ENCODE measurements at places on chromosomes 13 and 19.

- no peak for DNase-seq
These were observed 495.6 kb downstream of the SLITRK6 start for GRCh38 chr13:85303630-85304029.

GRCh38 chr19:31289381-31289880, 59.8 kb downstream of the TSHZ3 start:
- DNase-seq: no peak

GRCh38 chr19:48635966-48636858, 967 bp downstream of the DBP start:
- no peak for DNase-seq

- no peak for DNase-seq
These were observed 34.6 kb downstream of the CEBPA start for GRCh38 chr19:33267706-33268105.

GRCh38 chr13:76245211-76245610, 609.1 kb downstream of the LMO7 start:
- DNase-seq: no peak

DNA sequence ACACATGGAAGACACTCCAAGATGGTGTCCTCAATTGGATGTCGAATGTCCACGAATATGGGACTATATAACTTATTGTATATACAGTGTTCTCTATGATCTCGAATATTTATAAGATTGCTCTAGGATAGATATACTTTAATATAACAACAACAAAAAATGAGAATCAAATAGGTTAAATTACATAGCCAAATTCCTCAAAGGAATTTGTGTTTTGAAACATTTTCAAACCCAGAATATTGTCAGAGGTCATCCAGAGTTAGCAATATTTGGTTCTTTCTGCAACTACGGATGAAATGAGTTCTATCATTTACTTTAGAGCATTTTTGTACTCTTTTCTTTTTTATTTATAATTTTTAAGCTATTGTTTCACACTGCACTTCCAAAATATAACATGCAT, 857.8 kb downstream of the GPC5 start:
- no peak for DNase-seq

DNA sequence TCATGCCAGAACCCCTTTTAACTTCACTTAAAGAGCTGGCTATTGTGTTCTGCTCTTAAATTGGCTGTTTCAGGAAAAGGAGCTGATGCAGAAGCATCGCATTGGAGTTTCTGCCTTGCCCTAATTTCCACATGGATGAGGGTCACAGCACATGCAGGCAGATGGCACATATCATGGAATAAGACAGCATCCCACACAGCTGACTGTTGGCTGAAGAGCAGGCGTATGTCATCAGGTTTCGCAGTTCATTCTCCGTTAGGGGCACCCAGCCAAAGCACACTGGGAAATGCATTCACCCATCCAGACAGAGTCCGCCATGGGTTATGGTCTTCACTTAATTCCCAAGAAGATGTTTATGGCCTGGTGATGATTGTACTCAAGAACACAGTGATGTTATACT, 572.5 kb downstream of the LIG4 start:
- DNase-seq: no peak

DNA sequence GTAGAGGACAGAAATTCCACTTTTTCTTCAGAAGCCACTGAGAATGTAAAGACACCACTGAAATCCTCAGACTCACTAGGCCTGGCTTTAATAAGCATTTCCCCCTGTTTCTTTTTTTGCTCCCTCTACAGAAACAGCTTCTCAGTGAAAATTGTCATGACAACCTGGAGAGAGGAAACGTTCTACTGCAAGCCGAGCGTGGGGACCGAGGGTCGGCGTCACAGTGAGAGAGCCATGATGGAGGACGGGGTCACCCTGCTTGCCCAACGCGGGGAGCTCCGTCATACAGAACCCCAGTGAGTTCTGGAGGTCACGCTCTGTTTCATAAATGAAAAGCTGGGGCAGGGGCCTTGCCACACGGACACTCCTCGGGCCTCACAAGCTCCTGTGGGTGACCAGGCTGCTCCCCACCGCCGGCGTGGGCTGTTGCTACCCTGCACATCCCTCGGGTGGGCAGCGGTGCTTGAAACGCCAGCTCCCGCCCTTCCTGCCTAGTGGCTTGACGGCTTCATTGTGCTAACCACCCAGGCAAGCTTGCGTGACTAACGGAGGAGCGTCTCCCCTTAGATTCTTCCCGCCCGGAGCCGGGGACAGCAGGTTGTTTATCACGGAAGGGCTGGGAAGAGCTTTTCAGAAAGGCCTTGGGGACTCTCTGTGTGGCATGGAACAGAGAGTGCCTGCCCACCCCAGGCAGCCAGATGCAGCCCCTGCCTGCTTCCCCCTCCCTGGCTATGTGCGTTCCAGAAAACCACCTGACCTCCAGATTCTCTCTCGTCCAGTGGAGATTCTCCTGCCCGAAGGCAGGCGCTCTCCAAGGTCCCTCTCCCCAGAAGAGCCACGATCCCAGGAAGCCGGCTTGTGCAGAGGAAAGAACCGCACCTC, 153.6 kb downstream of the KATNAL1 start:
- no peak for DNase-seq

DNA sequence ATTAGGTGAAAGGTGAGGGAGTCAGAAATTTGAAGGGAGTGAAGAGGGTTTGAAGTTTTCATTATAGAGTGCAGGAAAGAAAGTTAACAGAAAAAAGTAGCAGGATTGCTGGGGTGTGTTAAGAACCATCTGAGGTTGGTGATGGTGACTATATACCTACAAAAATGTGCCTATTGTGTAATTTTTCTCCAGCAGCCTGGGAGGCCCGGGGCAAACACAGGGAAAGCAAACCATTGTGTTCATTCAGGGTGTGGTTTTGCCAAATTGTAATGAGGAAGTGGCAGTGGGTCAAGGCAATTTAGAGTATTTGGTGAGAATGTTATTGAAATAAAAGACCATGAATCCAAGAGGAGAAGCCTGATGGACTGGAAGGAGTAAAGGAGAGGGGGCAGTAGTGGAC, 8.2 kb upstream of the SUCLA2 start:
- DNase-seq: peak; percentile 65

DNA sequence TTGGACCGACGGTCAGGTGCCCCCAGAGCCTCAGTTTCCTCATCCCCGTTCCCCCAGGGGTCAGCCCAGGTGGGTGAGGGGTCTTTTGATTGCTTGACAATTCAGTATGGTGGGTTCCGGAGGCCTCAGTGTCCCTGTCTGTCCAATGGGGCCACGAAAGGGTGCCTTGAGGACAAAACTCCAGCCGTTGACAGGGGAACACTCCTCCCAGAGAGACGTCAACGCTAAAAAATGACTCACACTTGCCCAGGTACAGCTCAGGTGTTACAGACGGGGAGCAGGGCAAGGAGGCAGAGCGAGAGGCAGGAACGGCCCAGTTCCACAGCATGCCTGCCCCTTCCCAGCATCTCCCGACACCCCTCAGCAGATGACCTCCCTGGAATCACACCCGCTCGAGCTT, 1.8 kb downstream of the TNFAIP8L1 start:
- DNase-seq: no peak

GRCh38 chr19:10971107-10971726, 10.4 kb downstream of the SMARCA4 start:
- DNase-seq: no peak

DNA sequence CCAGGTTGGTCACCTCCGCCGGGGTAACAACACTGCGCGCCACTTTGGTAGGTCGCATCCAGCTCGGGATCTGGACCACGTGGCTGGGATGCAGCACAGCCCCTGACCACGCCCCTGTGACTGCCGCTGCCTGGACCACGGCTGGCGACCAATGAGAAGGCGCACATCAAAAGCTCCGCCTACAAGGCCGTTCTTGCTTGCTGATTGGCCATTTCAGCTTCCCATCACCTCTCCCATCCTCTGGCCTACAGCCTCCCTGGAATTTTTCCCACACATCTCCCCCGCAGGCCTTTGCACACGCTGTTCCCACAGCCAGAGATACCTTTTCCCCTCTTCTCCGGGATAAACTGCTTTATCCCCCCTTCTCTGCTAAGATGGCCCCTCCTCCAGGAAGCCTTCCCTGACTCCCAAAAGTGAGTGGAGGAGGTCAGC, 12.5 kb upstream of the MAP1S start:
- no peak for DNase-seq

DNA sequence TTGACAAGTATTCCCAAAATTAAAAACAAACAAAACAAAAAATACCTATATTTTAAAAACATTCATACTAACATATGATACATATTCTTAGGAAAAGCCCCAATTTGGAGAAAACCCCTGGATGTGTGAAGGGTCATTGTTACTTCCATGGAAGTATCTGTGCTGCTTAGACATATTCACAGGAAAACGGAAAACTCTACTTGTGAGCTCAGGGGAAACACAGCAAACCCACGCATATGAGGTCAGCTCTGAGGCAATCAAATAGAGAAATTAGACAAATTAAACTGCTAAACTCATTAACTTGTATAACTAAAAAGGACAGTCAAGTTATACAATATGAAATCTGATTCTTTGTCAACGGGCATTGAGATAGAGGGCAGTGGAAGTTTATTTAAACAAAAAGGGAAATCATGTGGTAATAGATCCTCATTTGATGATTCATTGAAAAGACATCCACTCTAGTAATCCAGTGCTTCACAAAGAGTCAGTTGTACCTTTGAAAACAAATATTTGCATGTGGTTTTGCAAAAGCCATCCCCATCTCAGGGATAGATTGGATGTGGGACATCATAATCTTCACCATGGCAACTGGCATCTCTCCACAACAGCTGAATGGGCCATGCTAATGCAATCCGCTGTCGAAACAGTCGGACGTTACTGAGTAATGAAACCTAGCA, 423.4 kb downstream of the ITGBL1 start:
- DNase-seq: peak; percentile 86

DNA sequence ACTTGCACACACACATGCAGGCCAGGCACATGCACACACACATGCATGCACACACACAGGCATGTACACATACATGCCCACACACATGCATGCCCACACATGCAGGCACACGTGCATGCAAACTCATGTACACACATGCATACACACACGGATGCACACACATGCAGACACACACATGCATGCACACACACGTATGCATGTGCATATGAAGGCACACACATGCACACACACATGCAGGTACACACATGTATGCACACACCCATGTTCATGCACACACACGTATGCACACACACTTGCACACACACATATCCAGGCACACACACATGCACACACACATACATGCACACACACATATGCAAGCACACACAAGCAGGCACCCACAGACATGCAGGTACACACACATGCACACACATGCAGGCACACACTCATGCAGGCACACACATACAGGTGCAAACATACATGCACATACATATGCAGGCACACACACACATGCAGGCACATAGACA, 278.1 kb downstream of the LHFPL6 start:
- DNase-seq: no peak

DNA sequence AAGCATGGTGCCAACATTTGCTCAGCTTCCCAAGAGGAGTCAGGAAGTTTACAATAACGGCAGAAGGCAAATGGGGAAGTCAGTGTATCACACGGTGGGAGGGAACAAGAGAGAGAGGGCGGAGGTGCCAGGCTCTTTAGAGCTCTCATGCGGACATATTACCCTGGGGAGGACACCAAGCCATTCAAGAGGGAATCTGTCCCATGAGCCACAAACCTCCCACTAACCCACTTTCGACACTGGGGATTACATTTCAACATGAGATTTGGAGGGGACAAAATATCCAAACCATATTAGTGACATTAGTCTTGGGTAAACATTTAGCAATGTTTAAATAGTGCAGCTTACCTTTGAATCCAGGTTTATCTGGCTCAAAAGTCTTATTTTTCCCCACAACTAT, 69.9 kb downstream of the SLAIN1 start:
- DNase-seq: no peak

- DNase-seq: no peak
These were observed 429 bp upstream of the ZNF225 start for GRCh38 chr19:44112802-44113137.

GRCh38 chr19:4152241-4152998, 1.0 kb upstream of the CREB3L3 start:
- DNase-seq: no peak

DNA sequence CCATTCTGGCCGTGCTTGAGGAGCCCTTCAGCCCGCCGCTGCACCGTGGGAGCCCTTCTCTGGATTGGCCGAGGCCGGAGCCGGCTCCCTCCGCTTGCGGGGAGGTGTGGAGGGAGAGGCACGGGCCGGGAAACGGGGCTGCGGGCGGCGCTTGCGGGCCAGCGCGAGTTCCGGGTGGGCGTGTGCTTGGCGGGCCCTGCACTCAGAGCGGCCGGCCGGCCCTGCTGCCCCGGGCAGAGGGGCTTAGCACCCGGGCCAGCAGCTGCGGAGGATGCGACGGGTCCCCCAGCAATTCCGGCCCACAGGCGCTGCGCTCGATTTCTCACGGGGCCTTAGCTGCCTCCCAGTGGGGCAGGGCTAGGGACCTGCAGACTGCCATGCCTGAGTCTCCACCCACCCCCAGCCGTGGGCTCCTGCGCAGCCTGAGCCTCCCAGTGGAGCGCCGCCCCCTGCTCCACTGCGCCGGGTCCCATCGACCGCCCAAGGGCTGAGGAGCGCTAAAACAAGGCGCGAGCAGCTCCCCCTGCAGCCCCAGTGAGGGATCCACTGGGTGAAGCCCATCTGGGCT, 76.5 kb downstream of the PCDH20 start:
- no peak for DNase-seq
